ENCODE measurements at places on chromosomes 1 and 21.

- DNase-seq: peak; percentile 35
These were observed at the start of gene EFNA3 for GRCh38 chr1:155078469-155079209. Gene EFNA3, plus strand, starts transcription at chr1:155078837. Its CDS starts 105 bp downstream, at chr1:155078942.

GRCh38 chr1:55039342-55040082 lies at the start of gene PCSK9:
Gene PCSK9, plus strand, starts transcription at chr1:55039548. Its CDS starts 290 bp downstream, at chr1:55039838.
- no peak for DNase-seq

- DNase-seq: no peak
These were observed 25.1 kb downstream of the SPSB1 start for GRCh38 chr1:9317591-9318417.

GRCh38 chr1:44484155-44484688 lies 79.2 kb downstream of the RNF220 start:
- DNase-seq: no peak

GRCh38 chr1:15343729-15344128 lies 66.0 kb upstream of the EFHD2 start:
- DNase-seq: no peak

DNA sequence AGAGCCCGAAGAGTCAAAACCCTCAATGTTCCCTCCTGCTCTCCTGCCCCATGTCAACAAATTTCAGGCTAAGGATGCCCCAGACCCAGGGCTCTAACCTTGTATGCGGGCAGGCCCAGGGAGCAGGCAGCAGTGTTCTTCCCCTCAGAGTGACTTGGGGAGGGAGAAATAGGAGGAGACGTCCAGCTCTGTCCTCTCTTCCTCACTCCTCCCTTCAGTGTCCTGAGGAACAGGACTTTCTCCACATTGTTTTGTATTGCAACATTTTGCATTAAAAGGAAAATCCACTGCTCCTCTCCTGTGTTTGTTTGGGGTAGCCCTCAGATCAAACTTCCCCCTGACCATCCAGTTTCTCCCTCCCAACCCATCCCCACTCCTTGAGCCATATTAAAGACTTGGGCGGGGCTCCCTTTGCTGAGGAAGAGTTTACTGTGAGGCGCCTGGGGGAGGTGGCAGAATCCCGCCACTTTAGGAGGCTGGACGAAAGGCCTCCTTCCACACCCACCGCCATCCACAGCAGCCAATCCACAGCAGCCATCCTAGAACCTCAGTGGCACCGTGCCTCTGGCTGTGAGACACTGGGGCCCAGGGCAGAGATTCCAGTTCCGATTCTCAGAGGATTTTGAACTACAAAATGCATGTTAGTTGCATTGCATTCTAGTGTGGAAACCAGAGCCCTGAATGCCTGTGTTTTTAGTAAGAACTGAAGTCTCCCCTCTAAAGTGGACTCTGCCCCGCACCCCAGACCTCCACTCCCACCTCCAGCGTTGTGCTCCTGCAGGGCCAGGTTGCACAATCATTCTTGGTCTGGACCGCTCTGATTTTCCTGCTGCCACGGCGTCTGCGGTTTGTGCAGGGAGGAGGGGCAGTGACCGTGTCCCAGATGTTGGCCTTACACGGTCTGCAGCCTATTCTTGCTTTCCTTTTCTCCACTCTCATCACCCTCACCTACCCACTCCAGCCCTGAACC lies 3.0 kb downstream of the OLFML3 start:
- no peak for DNase-seq

DNA sequence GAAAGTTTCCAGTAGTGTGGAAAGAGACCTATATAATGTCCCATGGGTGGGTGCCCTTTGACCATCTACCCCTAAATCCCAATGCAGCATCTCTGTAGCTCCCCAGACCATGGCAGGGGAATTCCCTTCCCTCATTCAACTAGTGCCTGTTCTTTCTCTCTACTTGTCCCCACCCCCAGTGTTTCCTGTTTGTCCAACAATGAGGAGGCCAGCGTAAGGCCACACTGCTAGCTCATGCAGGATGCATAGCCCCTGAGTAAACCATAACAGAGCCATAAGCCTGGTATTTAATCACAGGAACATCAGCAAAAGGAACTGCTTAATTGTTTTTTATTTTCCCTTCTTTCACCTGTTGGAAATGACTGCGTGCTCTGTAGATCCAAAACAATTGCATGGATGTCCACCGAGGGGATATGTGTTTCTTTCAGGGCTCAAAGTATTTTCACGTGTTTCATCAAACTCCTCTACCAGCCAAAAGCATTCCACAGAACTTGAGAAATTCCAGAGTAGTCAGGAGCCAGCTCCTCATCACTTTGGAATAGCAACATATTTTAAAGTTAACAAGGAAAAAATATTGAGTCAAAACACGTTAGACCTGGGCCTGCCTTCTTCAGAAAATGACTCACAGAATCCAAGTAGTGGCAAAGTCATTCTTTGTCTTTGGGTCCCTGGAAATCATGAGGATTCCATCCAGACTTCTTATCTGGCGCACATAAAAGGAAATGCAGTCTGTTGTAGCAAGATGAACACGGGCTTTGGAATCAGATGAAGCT lies 162.5 kb upstream of the SGIP1 start:
- DNase-seq: no peak

DNA sequence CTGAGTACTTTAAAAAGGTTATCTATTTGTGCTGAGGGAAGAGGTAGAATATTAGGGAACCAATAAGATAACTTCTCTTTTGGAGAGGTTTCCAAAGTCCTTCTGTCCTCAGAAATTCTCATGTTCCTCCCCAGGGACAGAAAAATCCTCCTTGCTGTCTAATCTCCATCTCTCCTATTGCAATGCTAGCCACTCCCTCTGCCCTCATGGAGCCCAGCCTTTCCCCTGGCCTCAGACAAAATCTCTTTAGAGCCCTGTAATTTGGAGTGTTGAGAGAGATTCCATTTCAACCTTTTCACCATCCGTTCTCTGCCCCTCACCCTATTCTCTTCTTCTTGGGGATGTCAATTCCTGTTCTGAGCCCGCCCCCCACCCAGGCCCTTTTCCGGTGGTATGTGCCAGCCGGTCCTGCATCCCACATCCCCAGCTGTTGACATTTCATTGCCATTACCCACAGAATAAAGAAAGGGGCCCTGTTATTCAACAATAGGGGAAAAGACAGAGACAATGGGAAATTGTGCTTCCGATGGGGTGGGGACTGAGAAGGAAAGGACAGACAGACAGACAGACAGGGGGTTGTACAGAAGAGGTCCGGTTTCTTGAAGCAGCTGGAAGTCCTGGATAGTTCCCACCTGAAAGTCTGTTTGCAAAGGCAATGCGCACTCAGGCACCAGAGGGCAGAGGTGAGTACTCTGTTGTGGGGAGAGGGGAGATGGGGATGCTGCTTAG lies at the start of gene HAPLN2:
HAPLN2 (plus strand) TSS at position 563 of the 729 bp plus-strand sequence. CDS start 4,076 bp downstream, outside the sequence.
- DNase-seq: peak; percentile 80

- no peak for DNase-seq
These were observed 70.1 kb downstream of the SLC66A1 start for GRCh38 chr1:19382222-19382621.
